Motor neuron (in vitro differentiated cells): ENCODE measurements at places on chromosomes 5 and 9.

DNA sequence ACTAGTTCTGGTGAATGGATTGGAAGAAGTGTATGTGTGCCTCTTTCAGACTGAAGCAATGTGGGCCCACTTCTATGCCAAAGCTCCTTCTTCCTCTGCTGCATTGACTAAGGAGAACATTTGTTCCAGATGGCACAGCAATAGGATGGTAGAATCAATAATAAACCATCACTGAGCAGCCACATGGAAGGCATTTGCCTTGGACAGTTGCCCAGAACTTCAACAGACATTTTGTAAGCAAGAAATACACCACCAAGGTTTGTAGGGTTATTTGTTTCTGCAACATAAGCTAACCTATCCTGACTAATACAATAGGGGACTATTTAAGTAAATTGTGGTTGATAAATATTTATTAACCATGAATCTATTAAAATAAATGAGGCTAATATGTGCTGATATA lies 37.7 kb upstream of the CSNK1G3 start:
- no peak for ATAC-seq

DNA sequence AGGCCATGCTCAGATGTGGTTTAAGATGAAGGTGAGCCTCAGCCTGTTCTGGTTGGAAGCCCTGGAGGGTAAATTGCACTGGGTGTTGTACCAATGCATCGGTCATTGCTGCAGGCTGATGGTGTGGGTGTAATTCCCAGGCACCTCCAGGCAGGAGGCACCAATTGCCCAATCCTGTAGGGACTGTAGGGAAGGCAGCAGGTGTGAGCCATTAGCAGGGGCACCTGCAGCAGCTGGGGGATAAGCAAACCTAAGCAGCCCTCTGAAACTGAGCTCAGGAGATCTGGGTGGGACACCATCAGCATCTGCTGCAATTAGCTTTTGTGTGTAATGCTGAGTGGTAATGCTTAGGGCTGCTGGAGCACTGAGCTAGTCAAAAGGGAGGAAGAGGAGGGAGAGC lies 190.1 kb upstream of the TBC1D2 start:
- no peak for ATAC-seq

GRCh38 chr5:137281201-137281600 lies 217.9 kb downstream of the SPOCK1 start:
- ATAC-seq, result no peak

GRCh38 chr5:134099288-134099872 lies 15.1 kb upstream of the TCF7 start:
- no peak for ATAC-seq

GRCh38 chr9:91422758-91423711 lies 597 bp downstream of the NFIL3 start:
- ATAC-seq, result peak; percentile 33

GRCh38 chr5:168320805-168321204 lies 29.4 kb downstream of the WWC1 start:
- no peak for ATAC-seq

GRCh38 chr9:27582794-27583193 lies 9.5 kb upstream of the C9orf72 start:
- no peak for ATAC-seq

- ATAC-seq, result no peak
Measured at GRCh38 chr9:127229691-127230417, 34.7 kb upstream of the GARNL3 start.

GRCh38 chr5:135218790-135219568 lies 180.1 kb downstream of the MACROH2A1 start:
- ATAC-seq, result no peak

DNA sequence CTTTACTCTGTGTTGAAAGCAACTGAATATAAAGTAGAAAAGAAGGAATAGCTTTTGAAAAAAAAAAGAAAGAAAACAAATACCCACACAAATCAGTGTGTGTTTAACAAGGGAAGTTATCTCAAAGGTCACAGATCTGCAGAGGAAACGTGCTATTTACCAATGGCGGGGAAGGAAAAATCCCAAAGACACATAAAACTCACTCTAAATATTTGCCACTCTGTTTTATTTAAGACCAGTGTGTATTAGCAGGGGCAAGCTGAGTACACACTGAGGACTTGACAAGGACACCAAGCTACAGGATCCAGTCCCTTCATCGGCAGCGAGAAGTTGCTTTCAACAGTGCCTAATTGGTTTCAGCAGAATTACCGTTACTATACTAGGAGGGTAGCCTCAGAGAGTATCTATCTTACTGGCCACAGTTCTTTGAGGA lies 252.5 kb downstream of the DEPDC1B start:
- peak; percentile 58 for ATAC-seq

DNA sequence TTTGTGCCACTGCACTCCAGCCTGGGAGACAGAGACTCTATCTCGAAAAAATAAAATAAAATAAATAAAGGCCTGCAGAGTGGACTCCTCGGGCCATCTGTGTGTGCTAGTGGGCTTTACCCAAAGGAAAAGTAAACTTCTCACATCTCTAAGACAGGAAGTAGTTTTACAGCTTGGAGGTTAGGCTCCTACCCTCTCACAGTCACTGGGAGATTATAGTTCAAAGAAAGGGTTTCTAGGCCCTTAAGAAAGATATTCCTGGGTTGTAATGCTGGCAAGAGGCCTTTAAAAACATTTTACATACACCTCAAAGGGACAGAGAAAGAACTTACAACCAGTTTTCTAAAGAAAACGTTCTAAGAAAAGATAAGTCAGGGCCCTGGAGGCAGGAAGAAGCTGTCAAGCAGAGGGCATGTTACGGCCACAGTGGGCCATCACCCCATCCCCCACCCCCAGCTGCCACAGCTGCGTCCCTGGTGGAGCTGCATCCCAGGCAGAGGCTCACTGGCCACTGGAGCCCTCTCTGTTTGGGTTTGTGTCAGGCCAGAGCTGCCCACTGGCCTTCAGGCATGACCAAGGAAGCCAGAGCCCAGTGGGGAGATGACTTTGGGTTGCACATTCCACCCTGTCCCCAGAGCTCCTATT lies 78.1 kb upstream of the CDK20 start:
- no peak for ATAC-seq

GRCh38 chr9:32331240-32331639 lies 53.2 kb upstream of the ACO1 start:
- no peak for ATAC-seq

GRCh38 chr9:96512240-96512639 lies 62.3 kb downstream of the HABP4 start:
- ATAC-seq, result no peak

DNA sequence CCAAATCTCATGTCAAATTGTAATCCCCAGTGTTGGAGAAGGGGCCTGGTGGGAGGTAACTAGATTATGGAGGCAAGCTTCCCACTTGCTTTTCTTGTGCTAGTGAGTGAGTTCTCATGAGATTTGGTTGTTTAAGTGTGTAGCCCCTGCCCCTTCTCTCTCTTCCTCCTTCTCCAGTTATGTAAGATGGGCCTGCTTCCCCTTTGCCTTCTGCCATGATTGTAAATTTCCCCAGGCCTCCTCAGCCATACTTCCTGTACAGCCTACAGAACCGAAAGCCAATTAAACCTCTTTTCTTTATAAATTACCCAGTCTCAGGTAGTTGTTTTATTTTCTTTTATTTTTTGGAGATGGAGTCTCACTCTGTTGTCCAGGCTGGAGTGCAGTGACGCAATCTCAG lies 18.2 kb upstream of the TXNDC8 start:
- no peak for ATAC-seq

GRCh38 chr5:9439531-9440292 lies 106.2 kb downstream of the SEMA5A start:
- peak; percentile 81 for ATAC-seq

DNA sequence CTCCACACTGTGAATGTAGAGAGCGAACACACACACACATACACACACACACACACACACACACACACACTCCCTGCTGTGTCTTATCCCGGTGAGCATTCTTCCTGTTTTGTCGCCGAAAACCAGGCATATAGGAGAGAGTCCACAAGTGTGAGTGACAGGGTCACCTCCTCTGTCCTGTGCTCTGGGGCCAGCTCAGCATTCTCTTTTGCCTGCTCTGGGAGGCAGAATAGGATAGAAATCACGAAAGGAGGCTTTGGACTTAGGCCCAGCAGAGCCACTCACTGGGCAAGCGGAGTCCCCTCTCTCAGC lies 3.0 kb downstream of the LAMC3 start:
- ATAC-seq, result no peak

GRCh38 chr9:85536076-85536475 lies 205.7 kb downstream of the AGTPBP1 start:
- ATAC-seq, result no peak

GRCh38 chr5:16666130-16666882 lies 49.5 kb upstream of the RETREG1 start:
- no peak for ATAC-seq

GRCh38 chr5:151691706-151692105 lies 5.0 kb upstream of the SPARC start:
- ATAC-seq, result no peak

DNA sequence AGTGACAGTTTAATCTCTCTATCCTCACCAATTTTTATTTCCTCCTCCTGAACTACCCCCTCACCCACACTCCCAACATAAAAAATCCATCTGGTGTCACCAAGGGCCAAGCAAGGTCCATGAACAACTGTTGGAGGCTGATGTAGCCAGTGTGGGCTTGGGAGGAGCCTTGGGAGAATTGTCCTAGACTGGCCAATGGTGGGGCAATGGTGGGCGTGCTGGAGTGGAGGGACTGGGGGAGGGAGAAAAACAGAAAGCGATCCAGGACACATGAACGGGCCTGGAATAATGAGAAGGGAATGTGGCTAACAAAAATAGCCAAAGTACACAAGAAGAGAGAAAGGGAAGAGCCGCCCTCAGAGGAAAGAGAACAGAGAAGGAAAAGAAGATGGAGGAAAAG lies 272.6 kb downstream of the ENC1 start:
- no peak for ATAC-seq

GRCh38 chr9:69181908-69182353 lies 7.9 kb downstream of the TJP2 start:
- ATAC-seq, result no peak

DNA sequence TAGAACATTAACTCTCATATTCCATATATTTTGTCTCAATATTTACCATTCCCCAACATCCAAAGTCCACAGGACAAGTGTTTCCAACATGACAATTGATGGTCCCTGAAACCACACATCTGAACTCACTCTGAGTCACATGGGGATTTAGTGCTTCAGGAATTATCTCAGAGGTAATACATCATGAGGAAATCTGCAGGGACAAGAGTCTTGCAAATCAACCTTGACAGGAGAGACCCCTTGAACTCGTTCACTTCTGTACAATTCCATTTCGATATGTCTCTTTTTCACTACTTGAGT lies 119.7 kb upstream of the ABCA1 start:
- ATAC-seq, result peak; percentile 62

DNA sequence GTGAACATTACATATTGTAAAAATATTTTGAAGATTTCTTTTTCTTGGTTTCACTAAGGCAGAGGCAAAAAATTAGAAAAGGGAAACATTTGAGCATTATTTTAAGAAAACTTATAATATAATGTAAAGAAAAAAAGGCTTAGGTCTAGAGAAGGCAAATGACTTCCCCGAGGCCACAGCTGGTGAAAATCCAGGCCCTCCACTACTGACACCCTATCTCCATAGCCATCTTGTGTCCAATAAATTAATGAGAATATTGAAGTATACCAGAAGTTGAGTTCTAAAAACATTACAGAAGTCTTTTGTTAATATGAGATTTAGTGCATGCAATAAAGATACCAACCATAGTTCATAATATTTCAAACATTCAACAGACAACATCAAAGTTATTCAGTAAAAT lies 459.9 kb upstream of the RORB start:
- ATAC-seq, result no peak

GRCh38 chr5:591746-592145 lies 20.4 kb upstream of the CEP72 start:
- no peak for ATAC-seq

- no peak for ATAC-seq
Measured at GRCh38 chr9:38157711-38158110, 88.7 kb upstream of the SHB start.

DNA sequence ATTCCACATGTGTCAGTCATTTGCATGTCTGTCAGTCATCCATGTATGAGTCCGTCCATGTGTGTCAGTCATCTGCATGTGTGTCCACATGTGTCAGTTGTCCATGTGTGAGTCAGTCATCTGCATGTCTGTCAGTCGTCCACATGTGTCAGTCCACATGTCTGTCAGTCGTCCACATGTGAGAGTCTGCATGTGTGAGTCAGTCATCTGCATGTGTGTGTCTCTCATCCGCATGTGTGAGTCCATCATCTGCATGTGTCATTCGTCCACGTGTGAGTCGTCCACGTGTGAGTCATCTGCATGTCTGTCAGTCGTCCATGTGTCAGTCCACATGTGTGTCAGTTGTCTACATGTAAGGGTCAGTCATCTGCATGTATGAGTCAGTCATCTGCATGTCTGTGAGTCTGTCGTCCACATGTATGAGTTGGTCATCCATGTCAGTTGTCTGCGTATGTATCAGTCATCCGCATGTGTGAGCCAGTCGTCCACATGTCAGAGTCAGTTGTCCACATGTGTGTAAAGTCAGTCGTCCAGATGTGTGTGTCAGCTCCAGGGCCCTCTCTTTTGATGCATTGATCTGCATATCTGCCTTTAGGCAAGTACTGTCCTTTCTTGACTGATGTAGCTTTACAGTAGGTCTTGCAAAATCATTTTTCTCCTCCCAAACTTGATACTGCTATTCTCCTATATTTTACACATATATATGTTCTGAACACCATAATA lies 72.5 kb upstream of the CACNA1B start:
- no peak for ATAC-seq

- ATAC-seq, result no peak
Measured at GRCh38 chr9:106936680-106937079, 73.7 kb downstream of the ZNF462 start.

GRCh38 chr5:10632110-10632761 lies 68.4 kb downstream of the ANKRD33B start:
- no peak for ATAC-seq

GRCh38 chr9:137761793-137762192 lies 115.8 kb upstream of the CACNA1B start:
- no peak for ATAC-seq

- ATAC-seq, result no peak
Measured at GRCh38 chr5:119483155-119483554, 30.9 kb downstream of the HSD17B4 start.

- no peak for ATAC-seq
Measured at GRCh38 chr5:14406554-14406849, 175.1 kb upstream of the OTULINL start.

DNA sequence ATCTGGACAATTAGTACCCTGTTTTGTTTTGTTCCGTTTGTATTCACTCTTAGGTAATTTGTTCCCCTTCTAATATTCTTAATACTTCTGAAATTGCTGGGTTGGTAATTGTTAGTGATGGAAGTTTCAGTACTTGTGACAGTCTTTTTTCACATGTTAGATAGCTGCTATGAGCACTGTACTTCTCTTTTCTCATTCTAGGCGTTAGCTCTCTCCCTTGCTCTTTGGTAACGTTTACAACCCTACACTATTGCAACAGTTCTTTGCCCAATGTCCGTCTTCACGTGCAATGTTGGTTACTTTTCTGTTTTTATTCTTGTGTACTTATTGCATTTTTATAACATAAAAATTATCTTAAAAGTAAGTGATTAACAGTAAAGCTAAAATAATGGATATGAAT lies 1509.0 kb downstream of the MAT2B start:
- ATAC-seq, result no peak

- no peak for ATAC-seq
Measured at GRCh38 chr5:9380109-9380508, 165.8 kb downstream of the SEMA5A start.

GRCh38 chr9:9079473-9079872 lies 1279.9 kb upstream of the DMAC1 start:
- ATAC-seq, result no peak
